H4 (cell line): ENCODE measurements at places on chromosomes 3 and 15.

DNA sequence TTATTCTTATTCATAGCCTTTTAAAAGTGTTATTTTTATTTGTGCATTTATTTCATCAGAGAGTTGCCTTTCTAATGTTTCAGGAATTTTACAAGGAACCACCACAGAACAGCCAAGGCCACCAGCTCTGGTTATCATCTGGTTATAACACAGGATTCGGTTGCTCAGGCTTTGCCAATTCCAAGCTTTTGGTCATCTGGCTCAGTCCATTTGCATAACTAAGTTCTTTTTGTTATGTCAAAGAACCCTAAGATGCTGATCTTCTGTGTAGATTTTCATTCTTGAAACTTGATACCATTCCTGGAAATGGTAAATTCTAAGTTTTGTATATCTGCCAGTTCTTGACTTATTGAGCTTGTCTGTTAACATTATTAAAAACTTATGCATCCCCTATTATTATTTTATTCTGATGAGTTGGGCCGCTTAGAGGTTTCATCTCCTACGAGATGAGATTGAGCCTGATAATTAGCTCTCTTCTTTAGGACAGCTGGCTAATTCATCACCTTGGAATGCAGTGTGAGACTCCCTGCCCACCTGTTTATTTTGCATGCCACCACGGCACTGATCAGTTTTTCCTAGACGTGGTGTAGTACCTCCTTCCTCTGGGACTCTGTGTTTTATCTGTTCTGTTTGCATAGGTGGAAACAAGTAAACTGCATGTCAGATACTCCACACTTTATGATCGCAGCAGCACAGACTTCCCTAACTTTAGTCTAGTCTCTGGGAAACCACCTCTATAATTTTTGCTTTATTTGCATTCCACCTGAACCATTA, 264.8 kb downstream of the SLCO3A1 start:
- no peak for DNase-seq

GRCh38 chr15:45112591-45113379, 1.2 kb downstream of the DUOX2 start:
- no peak for DNase-seq

GRCh38 chr3:108297647-108298046, 1.3 kb downstream of the HHLA2 start:
- no peak for DNase-seq

GRCh38 chr15:82304778-82305090, 42.1 kb downstream of the SAXO2 start:
- DNase-seq: no peak

DNA sequence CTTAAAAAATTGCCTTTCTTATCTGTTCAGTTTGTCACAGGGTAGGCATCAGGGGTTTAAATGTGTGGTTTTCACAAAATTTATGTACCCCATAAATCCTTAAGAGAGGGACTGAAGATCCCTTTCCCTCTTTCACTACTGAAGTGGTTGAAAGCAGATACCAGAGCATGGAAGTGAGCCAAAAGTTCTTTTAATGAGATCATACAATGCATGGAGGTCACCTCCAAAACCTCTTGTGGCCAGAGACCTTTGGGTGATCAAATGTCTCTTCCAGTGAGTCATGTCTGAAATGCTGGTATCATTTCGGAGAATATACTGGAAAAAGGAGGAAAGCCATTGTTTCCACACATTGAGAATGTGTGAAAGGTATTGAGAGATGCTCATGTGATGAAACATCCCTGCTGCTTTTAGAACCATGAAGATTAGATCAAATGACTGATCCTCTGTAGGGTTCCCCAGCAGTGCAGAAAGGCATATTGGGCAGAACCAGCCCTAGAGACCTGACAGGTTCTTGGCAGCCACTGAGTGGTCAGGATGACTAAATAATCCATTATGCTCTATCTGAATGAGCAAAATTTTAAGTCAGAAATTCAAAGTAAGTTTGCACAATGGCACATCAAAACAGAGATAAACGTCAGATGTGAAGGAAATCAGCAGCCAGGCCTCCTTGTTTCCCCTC, 165.8 kb upstream of the SLC2A2 start:
- peak; percentile 82 for DNase-seq
